ENCODE measurements at places on chromosomes 16 and 17.
A peak's percentile ranks its signal among the peaks of the same experiment; 100 is the strongest.

DNA sequence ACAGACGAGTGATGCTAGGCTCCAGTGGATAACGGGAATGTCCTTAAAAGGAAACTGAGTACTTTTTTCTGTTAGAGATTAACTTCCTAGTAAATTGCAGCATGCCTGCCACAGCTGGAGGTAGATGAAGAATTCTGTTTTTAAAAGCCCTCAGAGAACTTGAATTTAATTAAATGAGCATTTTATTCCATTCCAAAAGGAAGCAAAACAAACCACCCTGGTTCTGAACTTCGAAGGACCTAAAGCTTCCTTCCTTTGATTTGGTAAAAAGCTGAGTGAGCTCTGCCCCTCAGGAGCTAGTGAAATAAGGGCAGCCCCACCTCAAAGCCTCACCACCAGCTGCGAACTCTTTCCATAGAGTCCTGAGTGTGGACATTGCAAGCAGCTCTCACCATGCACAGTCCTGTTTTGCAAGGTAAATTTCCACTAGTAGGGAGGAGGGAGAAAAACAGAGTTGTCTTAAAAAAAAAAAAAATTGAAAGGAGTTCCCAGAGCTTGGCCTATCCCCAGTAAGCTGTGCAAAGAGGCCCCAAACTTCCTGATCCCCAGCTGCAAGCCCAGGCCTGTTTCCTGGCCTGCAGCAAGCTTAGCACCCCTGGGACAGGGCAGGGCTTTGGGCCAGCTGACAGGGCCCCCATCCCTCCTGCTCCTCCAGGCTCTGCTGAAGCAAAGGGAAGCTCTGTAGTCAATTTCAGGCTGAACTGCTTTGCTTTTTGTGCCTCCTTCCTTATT is 11.2 kb downstream of the CHD9NB start:
- no peak for DNase-seq

- DNase-seq = no peak
Observed at GRCh38 chr17:38547444-38547843, 58.3 kb downstream of the SRCIN1 start.

GRCh38 chr16:81866820-81867440 is 87.8 kb downstream of the PLCG2 start:
- no peak for DNase-seq

DNA sequence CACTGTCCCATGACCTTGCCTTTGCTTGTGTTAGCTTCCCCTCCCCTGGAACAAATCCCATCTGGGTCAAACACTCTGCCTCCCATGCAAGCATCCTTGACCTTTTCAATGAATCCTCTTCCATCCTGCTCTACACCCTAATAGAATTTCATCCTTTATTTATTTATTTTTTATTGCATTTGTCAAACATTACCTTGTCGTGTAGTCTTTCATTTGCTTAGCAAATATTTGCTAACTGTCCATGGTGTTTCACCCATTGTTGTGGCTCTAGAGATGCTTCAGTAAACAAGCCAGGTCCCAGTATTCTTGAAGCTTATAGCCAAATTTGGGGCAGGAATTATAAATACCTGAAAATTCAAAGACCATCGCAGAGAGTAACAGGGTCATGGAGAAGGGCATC is 51.0 kb upstream of the MRTFB start:
- DNase-seq = no peak

GRCh38 chr17:67742025-67742424 is 24.3 kb downstream of the NOL11 start:
- no peak for DNase-seq

DNA sequence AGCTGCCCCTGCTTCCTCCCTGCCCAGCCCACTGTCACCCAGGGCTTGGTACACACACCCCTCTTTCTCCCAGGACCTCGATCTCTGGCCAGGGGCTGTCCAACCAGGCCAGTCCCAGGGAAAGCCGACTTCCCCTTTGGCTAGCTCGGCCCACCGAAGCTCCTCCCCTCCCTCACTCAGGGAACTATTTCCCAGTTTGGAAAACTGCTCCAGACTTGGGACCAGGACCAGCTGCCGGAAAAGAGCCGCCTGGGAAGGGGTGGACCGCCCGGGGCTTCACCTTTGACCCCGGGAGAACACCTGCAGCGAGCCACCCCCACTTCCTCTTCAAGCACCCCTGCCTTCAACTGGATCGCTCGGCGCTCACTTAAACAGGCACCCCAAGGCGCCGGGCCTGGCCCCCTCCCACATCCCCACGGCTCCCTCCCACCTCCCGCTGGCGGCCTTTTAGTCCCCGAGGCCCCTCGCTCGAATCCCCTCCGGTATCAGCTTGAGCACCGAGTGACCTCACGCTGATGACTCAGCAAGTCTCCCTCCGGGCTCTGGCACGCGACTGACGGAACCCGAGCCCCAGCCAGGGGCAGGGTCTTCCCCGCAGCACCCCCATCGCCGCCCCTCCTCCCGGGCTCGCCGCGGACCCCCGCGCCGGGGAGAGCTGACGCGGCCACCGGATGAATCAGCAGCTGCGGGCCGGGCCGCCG is 934 bp downstream of the MAFG start:
- peak; percentile 78 for DNase-seq

GRCh38 chr16:68997564-68997963 is 107.9 kb upstream of the HAS3 start:
- no peak for DNase-seq
